Sciatic nerve (tissue), 2 donors: ENCODE measurements at places on chromosomes 12 and 14.

DNA sequence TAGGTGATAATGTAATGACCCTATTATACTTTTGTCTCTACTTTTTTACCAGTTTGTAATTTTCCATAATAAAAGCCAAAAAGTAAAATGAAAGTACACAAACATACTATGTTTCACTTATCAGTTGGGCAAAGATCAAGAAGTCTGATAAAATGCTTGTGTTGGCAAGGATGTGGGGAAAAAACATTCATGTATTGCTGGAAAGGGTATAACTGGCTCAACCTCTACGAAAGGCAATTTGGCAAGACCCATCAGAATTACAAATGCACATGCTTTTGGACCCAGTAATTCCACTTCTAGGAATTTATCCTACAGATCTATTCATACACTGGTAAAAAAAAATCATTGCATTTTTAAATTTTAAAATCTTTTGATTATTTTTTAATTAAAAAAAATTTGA, 68.0 kb downstream of the SPTB start:
- no peak for DNase-seq

- DNase-seq, result no peak
Observed at GRCh38 chr12:131075194-131075593, 121.5 kb downstream of the ADGRD1 start.

DNA sequence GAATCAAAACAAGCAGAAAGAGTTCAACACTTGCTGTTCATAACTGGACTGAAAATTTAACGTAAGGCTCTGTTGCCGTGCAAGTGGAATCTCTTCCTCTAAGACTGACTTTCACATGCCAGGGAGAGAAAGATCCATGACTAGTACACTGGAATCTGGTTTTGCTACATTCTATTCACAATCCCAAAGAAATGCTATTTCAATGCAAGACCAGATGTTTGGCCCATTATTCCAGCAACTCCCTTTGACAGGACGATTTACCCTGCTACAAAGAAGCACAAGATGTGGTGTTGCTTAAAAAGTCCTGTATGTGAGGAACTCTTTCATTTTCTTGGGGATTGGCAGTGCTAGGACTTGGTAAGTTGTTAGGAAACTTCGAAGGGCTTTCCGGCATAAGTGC, 17.4 kb downstream of the RFC5 start:
- DNase-seq, result no peak

DNA sequence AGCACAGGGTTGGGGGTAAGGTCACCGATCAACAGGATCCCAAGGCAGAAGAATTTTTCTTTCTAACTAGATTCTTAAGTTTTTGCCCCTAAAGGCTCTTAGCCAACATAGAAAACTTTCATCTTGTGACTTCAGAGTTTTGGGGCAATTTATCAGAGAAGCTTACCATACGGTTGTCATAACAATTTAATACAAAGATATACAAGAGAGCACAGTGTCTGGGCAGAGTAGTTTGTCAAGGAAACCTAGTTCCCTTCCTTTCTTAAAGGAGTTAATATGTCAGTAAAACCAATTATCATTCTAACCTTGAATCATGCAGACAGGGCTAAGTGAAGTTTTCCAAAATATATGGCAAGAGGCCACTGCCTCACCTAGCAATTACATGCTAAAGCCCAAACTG, 18.4 kb downstream of the NR2C1 start:
- DNase-seq, result no peak

DNA sequence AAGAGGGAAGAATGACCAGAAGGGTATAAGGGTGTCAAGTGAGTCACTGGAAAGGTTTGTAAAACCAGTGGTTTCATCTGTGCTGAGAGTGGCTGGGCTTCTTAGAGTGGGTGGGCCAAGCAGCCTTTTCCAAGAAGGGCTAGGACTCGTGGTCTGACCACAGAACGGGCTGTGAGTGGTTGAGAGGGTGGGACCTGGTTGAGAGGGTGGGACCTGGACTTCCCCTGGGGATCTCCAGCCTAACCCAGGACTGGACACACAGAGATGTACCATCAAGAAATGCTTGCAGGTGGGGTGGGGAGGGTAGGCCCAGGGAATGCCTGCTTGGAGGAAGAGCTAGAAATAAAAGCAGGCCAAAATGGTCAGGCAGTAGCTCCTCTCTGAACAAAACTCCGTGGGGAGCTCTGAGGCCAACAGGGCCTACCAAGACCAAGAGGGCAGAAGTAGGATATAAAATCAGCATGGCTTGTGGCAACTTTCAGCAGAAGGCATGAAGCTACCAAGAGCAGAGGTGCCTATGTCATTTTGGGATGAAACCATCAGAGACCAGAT, 140.5 kb downstream of the FOXN3 start:
- no peak for DNase-seq

DNA sequence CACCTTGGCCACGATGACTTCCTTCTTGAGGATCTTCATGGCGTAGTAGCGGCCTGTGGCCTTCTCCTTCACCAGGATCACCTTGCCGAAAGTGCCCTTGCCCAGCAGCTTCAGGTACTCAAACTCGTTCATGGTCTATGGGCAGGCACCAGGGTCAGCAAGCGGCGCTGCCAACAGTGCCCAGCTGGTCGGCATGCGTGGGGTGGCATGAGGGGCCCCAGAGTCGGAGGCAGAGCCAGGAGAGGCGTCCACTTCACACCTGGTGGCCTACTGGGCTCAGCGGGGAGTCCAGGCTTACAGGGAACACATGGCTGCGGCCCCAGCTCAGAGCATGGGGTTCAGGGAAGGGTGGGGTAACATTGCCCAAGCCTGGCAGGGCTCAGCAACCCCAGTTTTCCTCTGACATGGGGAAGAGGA, 20.5 kb downstream of the AKT1 start:
- no peak for DNase-seq

DNA sequence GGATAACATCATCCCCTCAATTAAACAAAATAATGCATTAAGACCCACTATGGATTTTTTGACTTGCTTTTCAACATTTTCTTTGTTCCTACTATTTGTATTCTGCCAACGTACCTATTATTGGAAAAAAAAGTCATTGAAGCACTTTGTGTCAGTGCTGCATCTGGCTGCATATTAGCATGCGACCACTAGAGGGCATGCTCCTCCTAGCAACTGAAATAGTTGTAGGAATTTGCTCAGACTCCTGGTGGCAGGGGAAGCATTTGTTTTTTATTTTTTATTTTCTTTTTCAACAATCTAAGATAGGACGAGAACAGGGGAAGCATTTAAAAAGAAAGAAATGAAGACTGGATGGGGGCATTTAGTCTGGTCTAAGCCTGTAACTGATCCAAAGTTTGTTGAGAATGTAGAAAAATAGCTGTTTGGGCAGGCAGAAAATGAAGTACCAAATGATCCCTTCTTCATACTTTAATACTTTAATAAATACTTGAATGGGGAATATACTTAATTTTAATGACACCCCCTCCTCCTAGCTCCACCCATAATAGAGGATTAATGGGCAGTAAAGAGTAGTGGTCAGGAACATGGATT, 14.5 kb upstream of the CLEC4A start:
- peak; percentile 87 for DNase-seq

- DNase-seq, result no peak
Observed at GRCh38 chr14:92021523-92021922, 18.3 kb downstream of the TRIP11 start.

GRCh38 chr12:29921307-29921706, 137.6 kb upstream of the TMTC1 start:
- DNase-seq, result no peak

- no peak for DNase-seq
Observed at GRCh38 chr12:80677994-80678393, 29.4 kb upstream of the MYF6 start.

DNA sequence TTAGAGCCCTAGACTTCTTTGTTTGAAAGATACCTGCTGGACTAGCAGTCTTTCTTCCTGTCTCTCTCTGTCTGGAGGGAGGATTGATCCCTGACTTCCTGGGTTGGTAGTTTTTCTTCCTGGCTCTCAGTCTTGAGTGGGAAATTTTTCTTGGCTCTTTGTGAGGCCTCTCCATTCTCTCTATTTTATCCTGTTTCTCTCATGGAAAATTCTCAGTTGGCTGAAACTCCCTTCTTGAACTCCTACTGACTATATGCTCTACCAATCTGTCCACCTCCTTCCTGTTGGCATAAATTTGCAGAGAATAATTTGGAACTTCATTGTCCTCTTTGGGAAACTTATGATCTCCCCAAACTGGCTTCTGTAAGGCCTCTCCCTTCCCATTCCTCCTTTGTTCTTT, 24.1 kb upstream of the MUCL1 start:
- no peak for DNase-seq

- DNase-seq, result no peak
Observed at GRCh38 chr12:72937486-72937885, 665.3 kb downstream of the TRHDE start.

- DNase-seq, result no peak
Observed at GRCh38 chr14:73333031-73333430, 95.7 kb downstream of the PAPLN start.

DNA sequence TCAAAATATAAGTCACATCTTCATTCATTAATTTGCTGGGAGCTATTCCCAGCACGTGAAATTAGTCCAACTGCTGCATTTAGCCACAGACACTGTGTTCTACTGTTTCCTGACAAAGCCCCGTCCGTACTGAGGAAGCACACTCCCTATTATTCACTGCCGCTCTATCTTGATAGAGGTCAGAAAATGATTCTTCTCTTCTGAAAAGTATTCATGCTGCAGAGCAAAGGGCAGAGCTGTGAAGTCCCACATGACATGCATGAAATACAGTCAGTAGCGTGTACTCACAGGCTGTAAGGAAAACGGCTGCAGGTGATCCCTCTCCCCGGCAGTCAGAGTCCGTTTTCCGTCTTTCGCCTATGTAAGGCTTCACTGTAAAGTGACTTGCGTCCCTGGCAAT, 302.5 kb upstream of the FKBP4 start:
- no peak for DNase-seq

DNA sequence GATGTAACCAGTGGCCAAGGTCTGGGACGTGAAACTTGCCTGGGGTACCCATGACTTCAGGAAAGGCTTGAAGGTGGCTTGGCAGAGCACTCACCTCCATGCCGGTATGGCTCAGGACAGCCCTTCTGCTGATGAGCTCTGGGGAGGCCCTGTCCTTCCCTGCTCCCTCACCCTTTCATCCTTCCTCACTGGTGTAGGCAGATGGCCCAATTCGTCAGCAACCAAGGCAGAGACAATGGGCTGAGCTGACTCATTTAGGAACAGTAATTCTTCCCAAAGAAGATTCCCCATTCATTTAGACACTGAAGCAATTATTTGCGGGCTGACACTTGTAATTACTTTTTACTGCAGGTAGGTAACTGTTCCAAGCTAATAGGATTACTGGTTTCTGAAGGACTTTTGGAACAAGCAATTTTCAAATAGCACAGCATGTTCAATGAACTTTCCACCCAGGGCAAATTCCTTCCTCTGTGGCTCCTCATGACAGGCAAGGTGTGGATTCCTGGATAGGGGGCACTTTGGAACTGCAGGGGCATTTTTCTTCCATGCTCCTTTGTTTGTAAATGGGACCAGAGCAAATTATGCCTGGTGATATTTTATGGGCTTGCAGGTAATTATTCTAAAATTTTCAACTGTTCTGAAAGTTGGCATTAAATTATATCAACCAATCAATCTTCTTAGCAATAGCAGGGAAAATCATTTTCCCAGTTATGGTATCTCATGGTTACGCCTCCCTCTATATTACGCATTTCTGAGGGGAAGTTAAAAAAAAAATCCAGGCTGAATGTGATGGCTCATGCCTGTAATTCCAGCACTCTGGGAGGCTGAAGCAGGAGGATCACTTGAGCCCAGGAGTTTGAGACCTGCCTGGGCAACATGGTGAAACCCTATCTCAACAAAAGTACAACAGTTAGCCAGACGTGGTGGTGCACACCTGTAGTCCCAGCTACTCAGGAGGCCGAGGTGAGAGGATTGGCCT, 24.1 kb upstream of the NRDE2 start:
- DNase-seq, result no peak
